Activated naive CD4-positive, alpha-beta T cell (primary cell): ENCODE measurements at places on chromosomes 1 and 21.

- no peak for DNase-seq
Observed at GRCh38 chr1:101816262-101816661, 180.5 kb downstream of the OLFM3 start.

GRCh38 chr1:81823082-81823481 lies 22.3 kb downstream of the ADGRL2 start:
- DNase-seq = no peak

- no peak for DNase-seq
Observed at GRCh38 chr1:83497563-83497962, 501.4 kb downstream of the TTLL7 start.

DNA sequence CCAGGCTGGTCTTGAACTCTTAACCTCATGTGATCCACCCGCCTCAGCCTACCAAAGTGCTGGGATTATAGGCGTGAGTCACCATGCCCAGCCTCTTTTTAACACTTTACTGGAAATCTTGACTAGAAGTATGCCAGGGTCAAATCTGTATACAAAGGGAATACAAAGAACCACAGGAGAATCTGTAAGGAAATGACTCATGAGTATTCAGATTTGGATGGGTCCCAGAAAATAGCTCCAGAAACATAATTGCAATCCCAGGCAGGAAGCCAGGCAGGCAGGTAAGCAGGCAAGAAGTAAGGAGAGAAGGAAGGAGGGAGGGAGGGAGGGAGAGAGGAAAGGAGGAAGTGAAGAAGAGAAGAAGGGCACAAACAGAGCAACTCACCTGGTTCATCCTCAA lies 22.8 kb upstream of the TIAM1 start:
- no peak for DNase-seq

DNA sequence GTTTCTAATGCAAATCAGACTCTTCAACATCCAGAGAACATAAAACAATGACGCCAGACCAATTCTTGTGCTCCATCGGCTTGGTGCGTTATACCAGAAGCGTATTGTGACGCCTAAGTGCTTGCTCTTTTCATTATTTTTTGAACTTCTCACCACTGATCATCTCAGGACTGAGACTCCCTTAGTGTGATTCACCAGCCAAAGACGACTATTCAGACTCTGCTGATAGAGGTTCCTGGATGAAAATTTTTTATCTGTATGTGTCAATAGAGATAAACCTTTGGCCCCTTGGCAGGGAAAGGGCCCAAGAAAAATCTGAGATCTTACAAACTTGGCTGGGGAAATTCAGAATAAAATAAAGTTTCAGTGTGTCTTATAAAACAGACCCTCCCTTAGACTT lies 856 bp upstream of the GREM2 start:
- DNase-seq = no peak

GRCh38 chr21:36105327-36105842 lies 29.5 kb upstream of the CBR3 start:
- DNase-seq = no peak

GRCh38 chr1:27596986-27597385 lies 7.0 kb downstream of the AHDC1 start:
- DNase-seq = no peak

DNA sequence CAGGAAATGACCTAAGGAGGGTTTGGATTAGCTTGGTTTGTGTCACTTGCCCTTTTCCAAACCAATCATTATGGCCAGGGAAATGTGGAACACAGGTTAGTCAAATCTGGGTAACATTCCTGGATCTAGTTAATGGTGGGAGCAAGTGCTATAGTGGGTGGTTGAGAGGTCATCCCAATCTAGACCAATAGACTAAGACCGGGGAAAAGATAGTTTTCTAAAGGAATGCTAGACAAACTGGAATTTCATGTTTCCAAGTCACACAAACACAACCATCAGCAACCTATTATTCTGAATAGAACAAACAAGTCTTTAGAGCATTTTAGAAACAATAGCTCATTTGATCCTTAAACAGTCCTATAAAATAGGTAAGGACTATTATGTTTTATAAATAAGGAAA lies 4.3 kb upstream of the MAN1A2 start:
- DNase-seq = no peak

DNA sequence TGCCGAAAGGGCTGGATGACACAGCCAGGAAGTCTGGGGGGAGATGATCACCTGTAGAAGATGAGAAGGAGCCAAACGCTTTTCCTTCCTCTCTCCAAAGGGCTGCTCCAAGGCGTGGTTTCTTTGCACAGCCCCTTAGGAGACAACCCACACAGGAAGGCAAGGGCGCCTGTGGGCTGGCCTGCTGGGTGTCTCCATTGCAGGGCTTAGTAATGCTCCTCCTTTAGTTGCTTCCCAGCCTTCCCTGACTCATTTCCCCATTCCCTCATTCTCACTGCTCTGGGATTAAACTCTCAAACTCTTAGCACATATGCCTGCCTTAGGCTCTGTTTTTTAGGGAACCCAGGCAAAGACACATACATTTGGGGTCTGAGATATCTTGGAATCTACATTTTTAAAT lies 1.7 kb upstream of the CLCA1 start:
- no peak for DNase-seq

- DNase-seq = no peak
Observed at GRCh38 chr1:198529414-198529813, 11.1 kb downstream of the ATP6V1G3 start.

- DNase-seq = no peak
Observed at GRCh38 chr1:44288883-44289282, 66.2 kb downstream of the ERI3 start.

- DNase-seq = no peak
Observed at GRCh38 chr1:243921111-243921510, 71.1 kb upstream of the AKT3 start.
